Upper lobe of left lung (tissue), 6 donors: ENCODE measurements at places on chromosomes 1 and 21. TPM values are rescaled to one million over a fixed set of nuclear protein-coding genes. Genes with fewer than 3 reads are reported as not detected.

GRCh38 chr1:225468270-225469020 lies 40.6 kb upstream of the LBR start:
- no peak for DNase-seq

LCE1E gene
- total RNA-seq: not detected

JMJD4 gene
- 27.2 TPM for total RNA-seq

DNA sequence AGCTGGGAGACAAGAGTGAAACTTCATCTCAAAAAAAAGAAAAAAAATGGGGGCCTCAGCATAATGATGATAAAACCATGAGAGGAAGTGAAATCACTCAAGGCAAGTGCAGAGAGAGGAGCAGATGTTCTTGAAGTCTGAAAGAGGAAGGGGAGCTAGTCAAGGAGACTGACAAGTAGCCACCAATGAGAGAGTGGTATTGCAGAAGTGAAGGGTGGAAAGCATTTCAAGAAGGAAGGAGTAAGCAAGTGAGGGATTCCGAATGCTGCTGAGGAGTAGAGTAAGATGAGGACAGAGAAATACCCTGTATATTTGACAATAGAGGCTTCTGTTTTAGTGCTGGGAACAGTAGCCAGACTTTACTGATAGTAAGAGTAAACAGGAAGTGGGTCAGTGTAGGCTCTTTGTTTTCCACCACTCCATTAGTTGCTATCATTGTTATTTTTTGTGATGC lies 2.9 kb downstream of the TATDN3 start:
- DNase-seq: no peak

CA6 gene
- total RNA-seq: not detected
